Inflammatory macrophage treated with lipopolysaccharide for 4 hours (primary cell): ENCODE measurements at places on chromosomes 4 and X.
A peak's percentile ranks its signal among the peaks of the same experiment; 100 is the strongest.

DNA sequence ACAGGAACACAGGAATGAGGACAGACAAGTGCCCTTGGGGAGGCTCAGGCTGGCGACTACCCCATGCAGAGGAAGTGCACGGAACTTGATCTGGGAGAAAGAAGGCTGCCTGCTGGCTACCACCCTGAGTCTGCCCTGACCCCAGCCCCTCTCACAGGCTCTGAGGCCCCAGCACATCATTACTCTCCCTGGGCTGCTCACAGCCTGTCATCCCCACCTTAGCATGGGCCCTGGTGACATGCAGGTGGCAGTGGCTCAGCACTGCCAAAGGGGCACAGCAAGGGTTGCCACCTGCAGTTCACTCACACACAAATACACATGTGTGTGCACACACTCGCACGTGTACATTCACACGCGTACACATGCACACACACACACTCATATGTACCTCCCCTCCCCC lies 26.1 kb upstream of the MAMLD1 start:
- no peak for DNase-seq

- peak; percentile 27 for DNase-seq
These were observed 43.0 kb downstream of the ENPEP start for GRCh38 chr4:110518889-110519490.

- DNase-seq = peak; percentile 83
These were observed 186.8 kb downstream of the TMA16 start for GRCh38 chr4:163681208-163681821.

DNA sequence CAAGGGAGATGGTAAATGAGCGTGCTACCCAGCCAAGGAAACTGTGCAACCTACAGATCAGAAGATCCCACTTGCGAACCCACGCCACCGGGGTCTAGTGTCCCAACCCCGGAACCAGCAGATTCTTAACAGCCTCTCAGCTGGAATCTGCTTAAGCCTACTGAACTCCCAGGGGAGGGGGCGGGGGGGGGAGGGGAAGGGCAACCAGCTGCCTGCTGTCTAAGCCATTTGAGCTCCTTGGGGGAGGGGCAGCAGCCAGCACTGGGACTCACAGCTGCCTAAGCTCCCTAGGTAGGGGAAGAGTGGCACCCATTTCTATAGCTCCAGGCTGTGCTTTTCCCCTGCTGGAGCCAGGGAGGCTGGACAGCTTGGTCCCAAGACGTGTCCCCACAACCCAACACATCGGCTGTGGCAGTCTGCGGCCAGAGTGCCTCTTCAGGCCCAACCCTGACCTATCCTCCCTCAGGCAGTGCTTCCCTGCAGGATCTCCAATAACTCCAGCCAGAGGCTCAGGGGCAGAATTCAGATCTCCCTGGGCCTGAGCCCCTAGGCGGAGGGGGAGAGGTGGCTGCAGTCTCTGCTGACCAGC lies 289.2 kb downstream of the LDB2 start:
- DNase-seq = no peak

DNA sequence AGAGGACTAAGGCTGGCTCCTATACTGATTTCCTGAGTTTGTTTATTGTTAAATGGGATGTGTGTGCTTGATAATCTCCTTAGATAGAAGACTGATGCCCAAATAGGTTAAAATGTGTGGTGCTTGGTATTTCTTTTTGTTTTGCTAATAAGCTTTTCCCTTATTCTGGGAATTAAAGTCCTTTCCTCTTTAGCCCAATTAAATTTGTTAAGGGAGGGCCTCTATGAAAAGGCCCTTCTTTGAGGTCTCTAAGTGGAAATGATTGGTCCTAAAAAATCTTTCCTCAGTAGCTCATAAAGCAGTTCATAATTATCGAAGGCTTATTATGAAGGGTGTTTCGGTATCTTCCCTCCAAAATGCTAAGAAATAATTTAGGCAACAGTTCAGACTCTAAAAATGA lies at the start of gene RRH:
RRH (plus strand) TSS at position 301 of the 400 bp plus-strand sequence; CDS start at position 357, 56 bp downstream.
- no peak for DNase-seq

DNA sequence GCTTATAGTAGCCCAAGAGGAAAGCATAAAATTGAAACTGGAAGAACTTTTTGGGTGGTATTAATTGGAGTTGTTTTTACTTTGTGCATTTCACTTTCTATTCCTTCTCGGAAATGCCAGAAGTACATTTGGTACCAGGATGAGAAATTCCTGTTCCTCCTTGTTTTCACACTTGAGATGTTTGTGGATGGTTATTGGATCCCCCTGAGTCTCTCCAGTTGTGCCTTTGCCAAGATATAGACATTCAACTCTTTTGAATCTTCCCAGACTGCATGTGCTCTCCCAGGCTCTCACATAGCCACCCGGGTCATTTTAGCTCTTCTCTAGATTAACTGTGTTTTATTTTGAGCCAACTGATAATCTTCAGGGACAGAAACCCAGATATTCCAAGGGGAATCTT lies 120.5 kb downstream of the AFF1 start:
- peak; percentile 57 for DNase-seq

DNA sequence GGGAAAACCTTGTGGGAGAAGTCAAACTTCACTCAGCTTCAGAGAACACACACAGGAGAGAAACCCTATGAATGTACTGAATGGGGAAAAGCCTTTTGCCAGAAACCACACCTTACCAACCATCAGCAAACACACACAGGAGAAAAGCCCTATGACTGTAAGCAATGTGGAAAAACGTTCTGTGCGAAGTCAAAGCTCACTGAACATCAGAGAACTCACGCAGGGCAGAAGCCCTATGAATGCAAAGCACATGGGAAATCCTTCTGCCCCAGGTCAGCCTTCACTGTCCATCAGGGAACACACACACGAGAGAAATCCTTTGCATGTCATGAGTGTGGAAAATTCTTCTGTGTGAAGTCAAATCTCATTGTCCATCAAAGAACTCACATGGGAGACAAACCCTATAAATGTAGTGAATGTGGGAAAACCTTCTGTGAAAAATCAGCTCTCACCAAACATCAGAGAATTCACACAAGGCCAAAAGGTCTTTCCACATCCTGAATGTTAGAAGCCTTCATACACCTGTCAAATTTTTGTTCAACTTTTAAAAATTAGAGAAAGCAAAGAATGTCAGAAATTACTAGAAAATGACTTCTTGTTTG lies 199.4 kb downstream of the SMIM20 start:
- DNase-seq = no peak

- no peak for DNase-seq
These were observed 110.1 kb downstream of the LARP7 start for GRCh38 chr4:112747036-112747435.

DNA sequence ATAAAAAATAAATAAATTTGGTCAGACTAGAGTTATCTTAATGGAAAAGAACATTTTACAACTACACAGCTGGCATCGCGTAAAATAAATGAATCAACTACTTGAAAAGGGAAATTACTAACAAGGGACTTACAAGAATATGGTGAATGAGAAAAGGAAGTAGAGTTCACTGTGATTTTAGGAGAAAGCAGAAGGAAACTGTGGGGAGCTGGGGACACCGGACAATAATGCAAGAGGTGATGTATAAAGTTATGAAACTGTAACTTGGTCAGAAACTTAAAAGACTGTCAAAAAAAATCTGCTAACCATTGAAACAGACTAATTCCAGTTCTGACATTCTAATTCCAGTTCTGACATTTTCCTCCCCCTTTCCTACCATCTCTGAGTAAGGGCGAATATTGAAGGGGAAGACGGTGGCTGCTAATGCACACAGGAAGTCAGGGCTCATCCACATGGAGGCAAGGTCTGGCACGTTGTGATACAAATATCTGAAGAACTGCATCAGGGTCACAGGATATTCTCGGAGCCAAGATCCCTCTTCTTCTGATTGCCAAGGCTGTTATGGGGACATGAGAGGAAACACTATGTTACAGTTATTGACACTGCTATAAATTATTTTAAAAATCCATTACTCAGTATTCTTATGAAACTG lies 170.5 kb downstream of the CDS1 start:
- DNase-seq = peak; percentile 88

GRCh38 chr4:156128616-156129015 lies 174.9 kb upstream of the CTSO start:
- no peak for DNase-seq

DNA sequence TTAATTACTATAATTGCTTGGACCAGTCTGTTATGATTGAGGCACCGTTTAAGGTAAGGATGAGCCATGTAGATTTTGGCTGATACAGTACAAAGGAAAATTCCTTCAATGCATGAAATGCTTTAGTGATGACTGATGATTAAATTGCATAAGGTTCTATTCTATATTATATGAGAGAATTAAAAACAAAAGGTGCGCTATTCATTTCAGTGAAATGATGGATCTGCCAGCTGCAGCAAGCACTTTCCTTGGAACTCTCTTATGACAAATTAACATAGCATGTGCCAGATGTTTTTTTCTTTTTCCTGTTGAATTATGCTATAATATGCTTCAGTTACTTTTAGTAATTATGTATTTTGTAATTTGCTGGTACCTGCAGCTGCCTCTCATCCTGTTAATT lies 98.5 kb downstream of the JADE1 start:
- DNase-seq = no peak

DNA sequence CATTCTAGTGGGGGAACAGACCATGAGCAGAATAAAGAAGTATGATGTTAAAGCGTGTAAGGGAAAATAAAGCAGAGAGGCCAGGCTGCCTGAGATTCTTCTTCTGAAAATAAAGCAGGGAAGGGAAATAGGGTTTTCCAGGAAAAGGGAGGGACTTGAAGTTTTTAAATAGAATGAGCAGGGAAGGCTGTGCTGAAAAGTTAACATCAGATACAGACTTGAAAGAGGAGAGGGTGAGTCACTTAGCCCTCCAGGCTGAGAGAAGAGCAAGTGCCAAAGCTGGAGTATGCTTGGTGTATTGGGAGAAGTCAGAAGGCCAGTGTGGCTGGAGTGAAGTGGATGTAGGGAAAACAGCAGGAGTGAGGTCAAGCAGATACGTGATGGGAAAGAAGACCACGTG lies 10.0 kb upstream of the PLK4 start:
- no peak for DNase-seq

- DNase-seq = peak; percentile 68
These were observed 93.4 kb downstream of the TMA16 start for GRCh38 chr4:163587867-163588266.

- no peak for DNase-seq
These were observed 318.7 kb downstream of the NAP1L3 start for GRCh38 chrX:93354651-93355050.

GRCh38 chr4:24235618-24236017 lies 345.8 kb upstream of the PPARGC1A start:
- DNase-seq = no peak

DNA sequence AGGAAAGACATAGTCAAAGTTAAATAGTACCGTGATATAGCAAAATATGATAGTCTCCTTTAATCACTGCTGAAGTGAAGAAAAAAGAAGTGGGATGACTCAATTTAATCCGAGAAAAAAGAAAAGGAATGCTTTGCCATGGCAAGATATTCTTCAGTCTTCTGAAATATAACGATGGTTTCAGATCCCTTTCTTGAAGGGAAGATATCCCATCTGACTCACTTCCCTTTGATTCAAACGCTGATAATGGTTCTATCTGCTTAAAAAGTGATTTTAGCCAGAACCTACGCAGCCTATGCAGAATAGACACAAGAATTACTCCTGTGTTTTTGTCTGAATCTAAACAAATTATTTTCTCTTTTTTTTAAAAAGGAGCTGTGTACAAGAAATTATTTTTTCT lies 68.1 kb upstream of the FTHL17 start:
- DNase-seq = peak; percentile 29

GRCh38 chr4:3871881-3872833 lies 106.0 kb downstream of the ADRA2C start:
- no peak for DNase-seq

DNA sequence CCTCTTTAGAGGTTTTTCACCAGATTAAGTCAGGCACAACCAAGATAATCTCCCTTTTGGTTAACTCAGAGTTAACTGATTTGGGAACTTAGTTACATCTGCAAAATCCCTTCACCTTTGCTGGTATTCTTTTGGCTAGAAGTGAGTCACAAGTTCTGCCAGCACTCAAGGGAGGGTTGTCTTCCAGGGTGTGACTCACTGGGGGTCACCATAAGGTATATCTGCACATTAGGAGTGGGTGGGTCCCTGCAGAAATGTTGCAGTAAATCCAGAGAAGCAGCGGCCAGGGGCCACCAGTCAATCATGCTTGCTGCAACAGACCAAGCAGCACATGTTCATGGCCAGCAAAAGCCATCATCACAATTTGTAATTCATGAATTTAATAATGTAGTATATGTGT lies 59.8 kb upstream of the MAML3 start:
- no peak for DNase-seq

DNA sequence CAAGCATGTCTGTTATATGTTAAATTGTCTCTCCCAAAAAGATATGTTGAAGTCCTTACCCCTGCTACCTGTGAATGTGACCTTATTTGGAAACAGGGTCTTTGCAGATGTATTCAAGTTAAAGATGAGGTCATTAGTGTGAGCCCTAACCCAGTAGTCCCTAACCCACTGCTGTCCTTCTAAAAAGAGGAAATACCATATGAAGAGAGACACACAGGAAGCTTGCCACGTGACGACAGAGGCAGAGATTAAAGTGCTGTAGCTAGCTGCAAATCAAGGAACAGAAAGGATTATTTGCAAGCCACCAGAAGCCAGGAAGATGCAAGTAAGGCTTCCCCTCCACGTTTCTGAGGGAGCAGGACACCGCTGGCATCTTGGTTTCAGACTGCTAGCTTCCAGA lies 150.1 kb downstream of the HNRNPD start:
- DNase-seq = peak; percentile 82
